Stimulated activated CD4-positive, alpha-beta T cell treated with anti-CD3 and anti-CD28 coated beads, TNF-alpha, amount 100 ng/mL, for 4 hours (primary cell): ENCODE measurements at places on chromosomes 4 and X.

DNA sequence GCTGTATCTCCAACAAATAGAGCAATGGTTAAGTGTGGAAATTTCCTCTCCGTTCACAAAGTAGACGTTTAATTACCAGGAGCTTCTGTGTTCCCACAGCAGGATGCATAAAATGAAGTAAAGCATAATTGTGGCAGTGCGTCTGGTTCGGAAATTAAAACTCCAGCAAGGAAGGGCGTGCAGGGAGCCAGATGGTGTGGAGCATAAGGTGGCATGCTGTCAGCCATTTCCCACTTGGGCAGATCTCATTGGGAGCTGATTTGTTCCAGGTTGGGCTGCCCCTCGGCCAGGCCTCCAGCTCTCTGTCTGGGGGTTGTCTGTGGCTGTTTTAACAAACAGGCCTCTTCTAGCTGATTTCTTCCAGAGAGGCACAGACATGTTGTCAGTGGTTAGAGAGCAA is 182.1 kb upstream of the CLNK start:
- DNase-seq = no peak

DNA sequence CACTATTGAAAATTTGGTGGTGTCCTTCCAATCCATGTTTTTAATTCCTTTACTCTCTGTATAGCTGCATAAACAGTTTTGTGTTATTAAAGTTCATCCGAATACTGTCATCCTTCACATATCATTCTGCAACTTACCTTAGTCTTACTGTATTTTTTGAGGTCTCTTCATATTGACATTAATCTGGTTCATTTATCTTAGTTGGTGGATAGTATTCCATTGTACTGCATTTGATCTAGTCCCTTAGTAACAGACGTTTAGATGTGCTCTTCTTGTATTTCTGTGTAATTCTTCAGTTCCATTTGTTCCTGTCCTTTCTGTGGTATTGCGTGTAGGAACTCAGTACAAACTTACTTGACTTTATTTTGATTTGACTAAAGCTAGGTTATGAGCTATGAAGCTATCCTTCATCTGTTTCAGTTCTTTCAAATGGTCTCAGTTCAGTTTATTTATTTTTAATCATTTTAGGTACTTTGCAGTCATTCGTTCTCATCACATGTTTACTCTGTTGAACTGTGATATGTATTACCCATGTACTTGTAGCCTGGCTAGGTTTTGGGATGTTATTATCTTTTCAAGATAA is 41.3 kb downstream of the RAPGEF2 start:
- no peak for DNase-seq

DNA sequence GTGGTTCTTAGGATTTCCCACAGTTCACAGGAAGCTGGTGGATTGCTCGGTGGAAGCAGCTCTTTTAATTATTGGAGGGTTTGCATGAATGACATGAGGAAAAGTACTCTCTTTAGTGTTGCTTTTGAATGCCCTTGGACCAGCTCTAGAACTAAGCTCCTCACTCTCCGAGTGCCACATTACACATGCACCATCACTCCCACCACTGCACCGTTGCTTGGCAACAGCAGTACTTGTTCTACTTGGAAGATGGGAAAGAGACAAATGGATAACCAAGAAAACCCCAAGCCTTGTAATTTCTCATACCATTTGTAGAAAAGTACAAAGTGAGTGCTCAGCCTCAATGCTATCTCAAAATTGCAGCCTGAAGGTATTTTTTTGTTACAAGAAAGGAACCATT is 620.2 kb upstream of the BOD1L1 start:
- DNase-seq = no peak

DNA sequence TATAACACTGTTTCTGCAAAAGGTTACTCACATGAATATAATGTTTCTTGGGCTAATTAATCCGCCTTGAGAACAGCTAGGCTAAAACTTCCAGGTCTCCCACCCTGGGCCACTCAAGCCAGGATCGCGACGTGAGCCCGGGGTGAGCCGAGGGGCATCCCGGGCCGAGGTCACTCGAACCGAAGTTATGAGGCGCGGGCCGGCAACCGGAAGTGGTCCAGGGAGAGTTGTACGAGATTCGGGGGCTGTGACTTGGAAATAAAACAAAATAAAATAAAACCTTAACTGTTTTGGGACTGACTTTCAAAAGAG is 317 bp downstream of the CMC4 start:
- no peak for DNase-seq

GRCh38 chrX:18861511-18861910 is 122.4 kb downstream of the PHKA2 start:
- no peak for DNase-seq

DNA sequence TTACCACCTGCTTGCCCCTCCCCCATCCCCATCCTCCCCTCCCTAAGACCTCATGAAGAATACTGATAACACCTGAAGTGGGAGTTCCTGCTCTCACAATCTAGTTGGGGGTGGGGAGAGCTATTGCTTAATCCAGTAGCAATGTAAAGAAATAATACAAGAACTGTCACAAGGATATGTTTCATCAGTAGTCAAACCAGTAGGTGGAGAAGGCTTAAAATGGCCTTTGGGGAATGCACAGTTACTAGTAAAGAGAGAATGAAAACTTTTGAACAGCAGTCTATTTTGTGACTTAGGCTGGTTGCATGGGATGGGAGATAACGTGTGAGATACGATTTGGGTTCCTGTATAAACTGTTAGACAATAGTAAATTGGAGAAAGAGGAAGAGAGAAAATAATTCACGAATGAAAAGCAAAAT is 6.0 kb downstream of the GALNT7 start:
- DNase-seq = no peak

DNA sequence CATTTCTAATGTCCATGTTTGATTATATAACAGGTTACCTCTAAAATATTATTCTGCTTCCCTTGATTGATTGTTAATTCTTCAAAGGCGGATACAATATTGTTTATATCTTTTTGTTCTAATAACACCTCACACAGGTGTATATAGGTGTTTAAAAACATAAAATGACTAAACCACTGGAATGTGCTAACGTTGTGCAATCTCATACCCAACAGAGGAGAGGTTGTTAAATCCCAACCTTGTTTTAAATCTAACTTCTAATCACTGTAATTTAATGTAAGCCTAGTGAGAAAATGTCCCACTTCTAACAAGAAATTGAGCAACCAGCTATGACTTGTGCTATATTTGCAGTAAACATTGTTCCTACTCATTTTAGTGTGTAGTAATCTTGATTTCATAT is 1.3 kb downstream of the ODAM start:
- DNase-seq = no peak

DNA sequence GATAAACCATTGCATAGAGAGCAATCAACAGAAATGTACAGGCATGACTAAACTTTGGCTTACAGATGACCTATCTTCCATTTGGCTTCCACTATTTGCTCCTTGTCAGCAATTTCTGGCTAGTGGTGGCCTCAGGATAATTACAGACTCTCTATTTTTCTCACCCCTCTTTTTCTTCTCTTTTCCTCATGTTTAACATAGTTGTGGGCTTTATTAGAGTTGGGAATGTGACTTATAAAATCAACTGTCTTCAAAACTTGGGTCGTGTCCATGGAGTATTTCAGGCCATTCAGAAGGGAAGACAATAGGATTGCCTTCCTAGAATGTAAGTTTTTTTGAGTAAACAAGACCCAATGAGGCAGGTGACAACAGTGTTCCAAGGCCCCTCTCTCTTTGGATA is 236.2 kb downstream of the FRAS1 start:
- no peak for DNase-seq

DNA sequence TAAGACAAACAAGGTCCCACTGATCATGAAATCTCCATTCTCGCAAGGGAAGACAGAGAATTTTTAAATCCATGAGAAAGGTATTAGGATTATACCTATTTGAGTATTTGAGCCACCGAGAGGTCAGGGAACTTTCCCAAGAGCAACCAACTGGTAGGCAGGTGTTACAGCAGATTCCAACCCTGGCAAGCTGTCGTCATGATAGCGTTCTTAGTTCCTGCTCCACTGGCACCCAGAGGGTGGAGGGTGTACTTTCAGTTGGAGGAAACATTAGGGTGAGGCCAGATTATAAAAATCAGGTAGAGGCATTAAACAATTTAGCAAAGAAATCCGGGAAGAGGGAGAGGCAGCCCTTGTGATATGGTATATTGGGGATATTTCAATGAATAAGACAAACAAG is 23.3 kb downstream of the COQ2 start:
- no peak for DNase-seq

- no peak for DNase-seq
Measured at GRCh38 chr4:126853715-126854114, 779.0 kb upstream of the INTU start.

DNA sequence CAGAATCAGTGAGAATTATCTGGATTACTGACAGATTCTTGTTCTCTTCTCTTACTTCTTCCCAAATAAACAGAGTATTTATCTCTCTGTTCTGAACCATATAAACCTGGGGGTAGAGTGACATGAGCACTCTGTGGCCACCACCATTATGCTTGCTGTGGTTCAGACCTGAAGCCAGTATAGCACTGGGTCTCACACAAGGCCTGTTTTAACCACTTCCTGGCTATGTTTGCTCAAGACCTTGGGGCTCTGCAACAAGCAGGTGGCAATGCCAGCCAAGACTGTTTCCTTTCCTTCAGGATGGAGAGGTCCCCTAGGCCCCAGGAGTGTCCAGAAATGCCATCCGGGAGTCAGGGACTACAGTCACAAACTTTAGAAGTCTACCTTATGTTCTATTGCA is 21.7 kb upstream of the HEPH start:
- no peak for DNase-seq

- DNase-seq = no peak
Measured at GRCh38 chr4:44632733-44633132, 18.7 kb downstream of the YIPF7 start.

GRCh38 chr4:147727476-147728028 is 4.3 kb upstream of the ARHGAP10 start:
- DNase-seq = no peak

- no peak for DNase-seq
Measured at GRCh38 chr4:24794916-24795665, at the start of gene SOD3. Gene SOD3 (plus strand): TSS chr4:24795573. CDS start chr4:24799522, 3,949 bp downstream.

GRCh38 chr4:1166509-1167243 is 5.7 kb downstream of the SPON2 start:
- no peak for DNase-seq

DNA sequence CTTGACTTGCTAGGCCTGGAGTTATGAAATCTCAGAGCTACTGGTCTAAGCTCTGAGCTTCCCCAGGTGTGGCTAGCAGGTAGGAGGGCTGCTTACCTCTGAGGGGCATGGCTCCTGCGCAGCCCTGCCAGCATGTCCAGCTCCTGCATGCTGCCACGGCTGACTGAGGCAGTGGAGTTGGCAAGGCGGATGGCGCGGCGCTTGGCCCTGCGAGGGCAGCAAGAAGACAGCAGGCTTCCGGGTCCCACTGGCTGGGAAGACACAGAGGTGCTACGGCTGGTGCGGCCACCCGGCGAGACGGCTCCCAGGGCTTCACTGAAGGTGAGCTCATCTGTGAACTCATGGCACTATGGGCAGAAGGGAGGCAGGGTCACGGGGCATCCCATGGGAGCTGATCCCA is 5.7 kb downstream of the KCND1 start:
- DNase-seq = no peak

DNA sequence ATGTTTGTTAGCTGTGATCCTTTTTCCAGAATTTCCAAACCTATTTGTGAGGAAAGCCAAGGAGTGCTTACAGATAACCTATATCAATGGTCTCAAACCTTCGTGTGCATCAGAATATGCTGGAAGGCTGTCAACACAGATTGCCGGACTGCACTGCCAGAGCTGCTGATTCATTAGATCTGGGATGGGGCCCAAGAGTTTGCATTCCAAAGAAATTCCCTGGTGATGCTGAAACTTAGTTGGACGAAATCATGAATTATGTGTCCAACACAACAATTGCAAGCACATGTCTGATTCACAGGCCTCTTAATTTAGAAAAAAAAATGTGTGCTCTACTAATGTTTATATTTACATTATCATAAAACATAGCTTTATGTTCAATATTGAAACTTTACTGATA is 544.0 kb upstream of the AMOT start:
- no peak for DNase-seq

GRCh38 chr4:159178151-159178546 is 75.3 kb downstream of the RAPGEF2 start:
- DNase-seq = no peak

DNA sequence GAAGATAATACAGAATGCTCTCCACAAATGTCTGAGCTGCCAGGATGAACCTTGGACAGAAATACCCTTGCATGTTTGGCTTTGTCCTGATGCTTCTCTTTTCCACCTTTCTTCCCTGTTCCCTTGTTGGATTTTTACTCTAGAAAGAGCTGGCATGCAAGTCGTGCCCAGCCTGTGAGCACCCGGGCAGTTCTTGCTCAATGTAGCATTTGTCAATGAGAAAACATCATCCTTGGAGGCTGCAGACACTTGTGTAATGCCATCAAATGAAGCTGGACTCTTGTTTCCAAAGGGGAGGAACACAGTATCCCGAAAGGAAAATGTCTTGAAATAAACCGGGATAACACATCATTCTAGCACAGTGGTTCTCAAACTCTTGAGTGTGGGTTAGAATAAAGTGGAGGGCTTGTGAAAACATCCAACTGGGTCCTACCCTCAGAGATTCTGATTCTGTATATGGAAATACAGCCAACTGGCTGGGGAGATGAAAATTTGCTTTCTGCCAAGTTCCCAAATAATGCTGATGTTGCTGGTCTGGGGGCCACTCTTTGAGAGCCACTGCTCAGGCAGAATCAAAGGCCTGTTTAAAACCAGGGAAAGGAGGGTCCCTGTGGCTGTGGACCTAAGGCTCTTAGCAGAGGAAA is 237.2 kb downstream of the SPATA18 start:
- DNase-seq = no peak

DNA sequence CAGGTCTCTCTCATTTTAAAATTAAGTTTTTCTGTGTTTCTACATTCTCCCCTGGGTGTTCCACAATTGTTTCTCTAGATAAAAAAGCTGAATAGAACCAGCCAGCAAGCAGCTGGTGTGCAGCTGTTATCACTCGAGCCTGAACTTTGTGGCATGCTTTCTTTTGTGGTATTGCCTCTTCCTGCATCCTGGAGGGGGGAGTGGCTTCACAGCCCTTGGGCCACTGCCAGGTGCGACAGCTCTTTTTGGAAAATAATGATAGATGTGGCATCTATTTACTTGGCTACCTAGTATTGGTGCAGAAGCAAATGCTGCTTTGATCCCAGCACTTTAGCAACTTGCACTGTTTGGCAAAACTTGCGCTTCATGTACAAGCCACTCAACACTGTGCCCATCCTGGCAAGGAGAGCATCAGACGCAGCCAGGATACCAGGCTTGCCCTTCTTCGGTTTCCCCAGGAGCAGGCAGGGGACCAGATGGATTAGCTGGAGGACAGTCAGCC is 69.4 kb downstream of the HMGB2 start:
- DNase-seq = no peak
